ENCODE measurements at places on chromosomes 1 and 21. TPM values are rescaled to one million over a fixed set of nuclear protein-coding genes. Genes with fewer than 3 reads are reported as not detected.

The SFN gene
- 2,315 TPM for total RNA-seq

The KMO gene
- 0.12 TPM for total RNA-seq

The PTAFR gene
- total RNA-seq, result 7.6 TPM

The PLCH2 gene
- 21.0 TPM for total RNA-seq

The ADGRB2 gene
- 0.24 TPM for total RNA-seq

The SELENBP1 gene
- total RNA-seq, result 14.0 TPM

The ILDR2 gene
- total RNA-seq, result 0.08 TPM

Data from esophagus mucosa (tissue), 1 donor.